ENCODE measurements at places on chromosomes 3 and 15.
A peak's percentile ranks its signal among the peaks of the same experiment; 100 is the strongest.

DNA sequence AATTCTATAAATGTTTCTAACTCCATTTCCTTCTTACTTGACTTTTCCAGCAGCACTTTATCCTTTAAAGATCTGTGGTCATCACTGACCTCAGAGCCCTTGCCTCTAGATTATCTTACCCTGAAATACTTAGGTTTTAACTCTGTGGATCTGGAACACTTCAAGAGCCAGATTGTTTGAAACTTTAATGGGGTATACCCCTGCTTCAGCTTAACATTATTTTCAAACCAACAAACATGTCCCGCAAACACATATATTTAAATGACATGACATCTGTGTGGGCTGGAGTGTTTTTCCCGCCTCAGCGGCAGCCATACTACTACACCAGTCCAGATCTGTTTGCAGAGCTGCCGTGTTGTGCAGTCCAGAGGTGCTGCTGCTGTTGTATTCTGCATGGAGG, 252.0 kb upstream of the TPM1 start:
- no peak for DNase-seq

DNA sequence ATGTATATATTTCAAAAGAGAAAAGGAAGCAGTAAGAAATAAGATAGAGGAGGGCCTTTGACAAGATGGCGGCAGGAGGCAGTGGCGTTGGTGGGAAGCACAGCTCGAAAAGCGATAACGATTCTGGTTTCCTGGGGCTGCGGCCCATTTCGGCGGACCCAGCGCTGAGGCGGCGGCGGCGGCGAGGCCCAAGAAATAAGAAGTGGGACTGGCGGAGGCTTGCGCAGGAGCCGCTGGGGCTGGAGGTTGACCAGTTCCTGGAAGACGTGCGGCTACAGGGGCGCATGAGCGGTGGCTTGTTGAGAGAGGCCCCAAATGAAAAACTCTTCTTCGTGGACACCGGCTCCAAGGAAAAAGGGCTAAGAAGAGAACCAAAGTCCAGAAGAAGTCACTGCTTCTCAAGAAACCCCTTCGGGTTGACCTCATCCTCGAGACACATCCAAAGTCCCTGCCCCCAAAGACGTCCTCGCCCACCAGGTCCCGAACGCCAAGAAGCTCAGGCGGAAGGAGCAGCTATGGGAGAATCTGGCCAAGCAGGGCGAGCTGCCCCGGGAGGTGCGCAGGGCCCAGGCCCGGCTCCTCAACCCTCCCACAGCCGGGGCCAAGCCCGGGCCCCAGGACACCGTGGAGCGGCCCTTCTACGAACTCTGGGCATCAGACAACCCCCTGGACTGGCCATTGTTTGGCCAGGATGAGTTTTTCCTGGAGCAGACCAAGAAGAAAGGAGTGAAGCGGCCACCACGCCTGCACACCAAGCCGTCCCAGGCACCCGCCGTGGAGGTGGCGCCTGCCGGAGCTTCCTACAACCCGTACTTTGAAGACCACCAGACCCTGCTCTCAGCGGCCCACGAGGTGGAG, 624.3 kb downstream of the MCTP2 start:
- no peak for DNase-seq

- DNase-seq, result no peak
Measured at GRCh38 chr15:37516621-37517020, 416.3 kb upstream of the MEIS2 start.

GRCh38 chr3:50441424-50442217, 61.8 kb downstream of the CACNA2D2 start:
- DNase-seq, result no peak

DNA sequence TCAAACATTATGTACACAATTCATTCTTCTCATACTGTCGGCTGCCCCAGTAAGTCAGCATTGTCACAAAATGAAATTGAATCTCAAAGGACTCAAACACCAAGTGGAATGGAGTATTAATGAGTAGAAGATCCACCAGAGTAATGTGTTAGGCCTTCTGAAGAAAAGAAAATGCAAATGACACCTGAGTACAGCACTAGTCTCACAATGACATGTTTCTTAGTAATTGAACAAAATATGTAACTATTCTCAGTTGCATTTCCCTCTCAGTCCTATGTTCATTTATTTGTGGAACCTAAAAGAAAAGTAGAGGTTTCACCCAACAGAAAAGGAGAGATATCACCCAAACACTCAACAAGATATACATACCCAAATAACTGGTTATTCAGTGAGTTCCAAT, 283.9 kb upstream of the THBS1 start:
- DNase-seq, result no peak

DNA sequence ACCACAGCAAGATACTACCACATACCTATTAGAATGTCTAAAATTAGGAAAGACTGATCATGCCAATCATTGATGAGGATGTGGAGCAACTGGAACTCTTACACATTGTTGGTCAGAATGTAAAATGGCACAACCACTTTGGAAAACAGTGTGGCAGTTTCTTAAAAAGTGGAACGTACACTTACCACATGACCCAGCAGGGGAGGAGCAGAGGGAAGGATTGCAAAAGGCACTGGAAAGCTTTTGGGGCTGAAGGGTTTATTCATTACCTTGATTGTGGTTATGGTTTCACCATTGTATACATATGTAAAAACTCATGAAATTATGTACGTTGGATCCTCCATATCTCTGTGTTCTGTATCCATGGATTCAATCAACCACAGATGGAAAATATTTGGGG, 3.3 kb upstream of the EHD4 start:
- DNase-seq, result no peak

- no peak for DNase-seq
Measured at GRCh38 chr3:59796456-59796855, 746.6 kb upstream of the CFAP20DC start.

GRCh38 chr3:16233806-16234205, 30.9 kb downstream of the DPH3 start:
- DNase-seq, result no peak

DNA sequence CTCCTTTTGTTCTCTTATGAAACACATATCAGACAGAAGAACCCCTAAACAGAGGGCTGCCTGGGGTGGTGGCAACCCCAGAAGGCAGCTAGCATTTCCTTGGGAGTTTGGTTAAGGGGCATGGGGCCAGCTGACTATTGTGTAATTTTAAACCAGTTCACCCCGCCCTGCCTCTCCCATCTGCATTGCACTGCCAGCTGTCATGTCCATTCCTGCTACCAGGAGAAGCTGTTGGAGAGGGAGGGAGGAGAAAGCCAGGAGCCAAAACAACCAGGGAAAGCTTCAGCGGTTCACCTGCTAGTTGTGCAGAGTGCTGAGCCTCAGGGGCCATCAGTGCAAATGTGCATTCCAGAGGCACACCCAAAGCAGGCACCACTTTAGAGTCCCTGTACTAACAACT, 47.6 kb upstream of the ATP1B3 start:
- DNase-seq, result no peak

GRCh38 chr15:60804986-60805949, 326.3 kb upstream of the ICE2 start:
- peak; percentile 44 for DNase-seq

DNA sequence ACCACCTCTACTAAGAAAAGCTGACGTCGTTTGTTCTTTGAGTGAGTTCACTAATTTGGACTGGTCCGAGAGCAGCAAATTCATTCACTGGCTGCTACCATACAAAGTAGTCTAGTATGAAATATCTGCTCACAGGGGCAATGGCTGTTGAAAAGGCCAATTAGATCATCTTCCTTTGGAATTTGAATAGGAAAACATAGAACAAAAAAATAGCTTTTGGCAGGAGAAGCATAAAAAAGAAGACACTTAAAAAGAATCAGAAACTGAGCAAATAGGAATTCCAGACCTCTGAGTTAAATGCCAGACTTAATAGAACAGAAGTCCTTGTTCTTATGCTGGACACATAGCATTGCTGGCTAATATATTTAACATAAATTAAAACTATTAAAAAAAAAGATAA, 159.3 kb downstream of the IL1RAP start:
- no peak for DNase-seq

GRCh38 chr3:196969660-196970546, 1.3 kb upstream of the PIGZ start:
- peak; percentile 12 for DNase-seq

Measured in kidney glomerular epithelial cell (primary cell).